ENCODE measurements at places on chromosomes 4 and X.

- no peak for DNase-seq
Observed at GRCh38 chr4:95212692-95213091, 336.1 kb downstream of the UNC5C start.

- DNase-seq = no peak
Observed at GRCh38 chr4:3407171-3407771, 34.5 kb upstream of the HGFAC start.

GRCh38 chrX:39582091-39582490 is 515.7 kb downstream of the BCOR start:
- DNase-seq = no peak

DNA sequence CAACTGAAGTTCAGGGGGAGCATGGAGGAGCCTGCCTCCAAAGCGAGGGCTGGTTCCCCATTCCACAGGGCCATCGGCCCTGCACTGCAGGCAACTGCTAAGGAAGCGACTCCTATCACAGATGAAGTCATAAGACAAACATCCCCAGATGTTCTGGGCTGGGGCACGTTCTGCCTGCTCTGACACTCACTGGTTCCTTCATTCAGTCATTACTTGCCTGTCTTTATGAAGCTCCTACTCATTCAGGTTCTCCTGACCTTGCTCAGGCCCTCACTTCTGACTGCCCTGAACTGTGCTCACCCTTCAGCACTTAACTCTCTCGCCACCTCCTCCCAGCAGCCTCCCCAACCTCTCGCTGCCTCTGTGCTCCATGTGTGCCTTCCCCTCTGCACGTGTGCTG is 2.5 kb upstream of the SLC2A9 start:
- DNase-seq = no peak

GRCh38 chrX:13223868-13224567 is 95.8 kb downstream of the ATXN3L start:
- no peak for DNase-seq

GRCh38 chrX:9683350-9683749 is 82.3 kb downstream of the GPR143 start:
- DNase-seq = no peak

GRCh38 chr4:109218288-109218687 is 84.2 kb downstream of the COL25A1 start:
- no peak for DNase-seq

DNA sequence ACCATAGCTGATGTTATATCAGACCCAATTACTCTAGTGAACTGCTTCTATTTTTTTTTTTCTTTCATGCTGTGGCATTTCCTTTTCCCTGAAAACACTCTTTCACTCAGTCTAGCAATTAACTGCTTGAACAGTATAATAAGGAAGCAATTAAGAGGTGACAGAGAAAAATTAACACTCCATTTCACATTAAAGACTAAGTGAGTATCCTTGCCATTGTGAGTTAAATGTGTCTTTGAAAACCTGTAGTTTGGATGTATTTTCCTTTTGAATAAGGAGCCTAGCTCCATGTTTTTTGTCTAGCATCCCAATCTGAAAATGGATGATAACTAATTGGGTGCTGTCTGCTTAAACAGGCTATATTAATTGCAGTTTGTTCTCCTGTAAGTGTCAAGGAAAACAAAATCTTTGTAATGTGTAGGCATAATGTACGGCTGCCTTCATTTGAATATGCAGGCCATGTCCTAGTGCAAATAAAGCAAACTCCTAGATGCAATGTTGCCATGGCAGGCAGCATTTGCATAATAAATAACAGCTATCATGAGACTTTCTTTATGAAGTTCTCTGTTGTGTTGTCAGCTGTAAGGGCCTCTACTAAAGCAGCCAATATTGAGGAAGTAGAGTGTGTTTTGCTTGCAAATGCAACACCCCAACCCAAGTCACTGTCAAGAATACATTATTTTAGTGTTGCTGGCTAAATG is 416.7 kb downstream of the ZIC3 start:
- no peak for DNase-seq

DNA sequence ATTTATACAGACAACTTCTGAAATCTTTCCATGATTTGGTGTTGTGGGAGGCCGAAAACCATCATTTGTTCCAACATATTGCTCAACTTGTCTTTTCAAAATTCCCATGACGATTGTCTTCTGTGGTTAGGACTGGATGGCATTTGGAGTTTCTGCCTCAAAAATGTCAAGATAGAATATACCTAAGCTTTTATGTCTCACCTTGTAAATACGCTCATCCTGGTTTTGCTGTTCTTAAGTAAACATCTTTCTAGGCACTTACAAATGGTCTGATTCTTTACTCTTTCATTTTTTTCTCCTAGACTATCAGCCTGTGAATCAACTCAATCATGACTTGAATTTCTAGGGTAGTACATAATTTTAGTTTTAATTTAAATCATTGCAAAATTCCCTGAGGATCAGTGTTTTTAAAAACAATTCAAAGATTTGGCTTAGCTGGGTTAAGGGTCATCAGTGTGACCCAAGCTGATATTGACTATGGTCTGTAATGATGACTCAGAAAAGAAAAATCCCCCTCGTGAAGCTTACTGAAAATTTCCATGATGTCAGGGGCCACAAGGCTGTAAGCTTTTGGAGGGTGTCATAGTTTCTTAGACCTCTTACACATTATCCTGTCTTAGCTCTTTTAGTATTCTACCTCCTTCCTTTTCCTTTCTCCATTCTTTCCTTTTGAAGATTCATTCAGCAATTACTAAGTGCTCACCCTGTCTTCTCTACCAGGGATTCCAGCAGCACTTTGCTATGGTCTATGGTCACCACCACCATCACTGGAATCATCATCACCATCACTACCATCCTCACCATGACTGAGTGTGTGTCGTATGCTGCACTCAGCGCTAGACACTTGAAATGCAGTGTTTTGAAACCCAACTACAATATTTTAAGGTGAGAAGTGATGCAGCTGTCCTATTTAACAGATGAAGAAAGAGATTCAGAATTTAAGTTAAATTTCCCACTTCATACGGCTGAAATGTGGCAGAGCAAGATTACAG is 124.4 kb downstream of the CPE start:
- DNase-seq = no peak

DNA sequence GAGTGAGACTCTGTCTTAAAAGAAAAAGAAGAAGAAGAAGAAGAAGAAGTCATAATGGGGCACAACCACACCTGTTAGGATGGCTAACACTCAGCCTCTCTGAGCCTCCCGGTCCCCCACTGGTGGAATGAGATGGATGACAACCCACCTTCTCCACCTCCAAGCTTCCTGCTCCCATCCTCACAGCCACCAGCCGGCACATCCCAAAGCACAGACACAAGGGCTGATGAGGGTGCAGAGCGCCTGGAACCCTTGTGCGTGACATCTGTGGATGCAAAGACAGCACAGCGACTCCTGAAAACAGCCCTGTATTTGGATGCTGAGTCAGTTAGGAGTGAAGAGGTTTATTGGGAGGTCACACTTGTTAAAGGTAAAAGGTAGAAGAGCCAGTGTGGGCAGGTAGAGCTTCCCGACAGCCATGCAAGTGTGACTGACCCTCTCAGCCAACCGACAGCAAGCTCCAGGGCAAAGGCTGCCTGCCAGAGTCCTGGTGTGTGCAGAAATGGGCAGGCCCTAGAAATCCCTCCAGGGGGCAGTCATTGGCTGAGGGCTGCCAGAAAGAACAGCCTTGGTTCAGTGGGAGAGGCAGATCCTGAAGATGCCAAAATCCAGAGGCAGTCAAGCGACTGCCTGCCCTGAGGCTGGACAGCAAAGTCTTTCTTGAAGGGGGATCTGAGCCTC is 26.6 kb upstream of the MAN2B2 start:
- no peak for DNase-seq

DNA sequence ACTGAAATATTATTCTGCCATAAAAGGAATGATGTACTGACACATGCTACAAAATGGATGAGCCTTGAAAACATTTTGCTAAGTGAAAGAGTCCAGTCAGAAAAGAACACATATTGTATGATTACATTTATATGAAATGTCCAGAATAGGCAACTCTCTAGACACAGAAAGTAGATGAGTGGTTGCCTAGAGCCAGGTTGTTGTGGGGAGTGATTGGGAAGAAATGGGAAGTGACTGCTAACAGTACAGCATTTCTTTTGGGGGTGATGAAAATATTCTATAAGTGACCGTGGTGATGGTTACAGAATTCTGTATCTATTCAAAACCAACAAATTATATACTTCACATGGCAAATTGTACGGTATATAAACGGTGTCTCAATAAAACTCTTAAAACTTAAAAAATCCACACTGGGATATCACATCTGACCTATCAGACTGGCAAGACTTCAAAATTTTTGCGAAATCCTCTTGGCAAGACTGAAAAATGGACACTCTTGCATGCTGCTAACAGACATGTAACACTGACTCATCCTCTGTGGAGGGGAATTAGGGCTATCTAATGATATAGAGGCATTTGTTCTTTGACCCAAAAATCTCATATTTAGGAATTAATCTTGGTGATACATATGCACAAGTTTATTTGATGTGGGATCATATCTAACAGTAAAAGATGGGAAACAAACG is 71.8 kb downstream of the FAM13A start:
- no peak for DNase-seq

- DNase-seq = no peak
Observed at GRCh38 chr4:8108261-8108660, 50.4 kb downstream of the ABLIM2 start.

- DNase-seq = no peak
Observed at GRCh38 chr4:2787230-2788100, 5.4 kb upstream of the SH3BP2 start.

DNA sequence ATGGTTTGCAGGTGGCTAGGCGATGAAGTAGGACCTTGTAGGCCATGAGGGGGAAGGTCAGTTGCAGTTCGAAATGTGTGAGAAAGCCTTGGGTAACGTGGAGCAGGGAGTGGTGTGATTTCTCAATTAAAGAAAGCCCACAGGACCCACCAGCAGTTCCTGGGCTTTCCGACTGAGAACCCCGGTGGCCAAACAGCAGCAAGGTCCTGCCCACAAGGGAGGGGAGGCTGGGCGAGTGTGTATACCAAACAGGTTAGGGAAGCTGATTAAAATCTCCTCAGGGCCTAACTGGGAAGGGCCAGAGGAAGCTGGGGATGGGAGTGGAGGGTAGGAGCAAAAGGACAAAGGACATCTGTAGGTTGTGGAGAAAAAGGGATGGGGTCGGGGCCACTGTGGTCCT is 2.4 kb downstream of the ATP6AP1 start:
- no peak for DNase-seq

- no peak for DNase-seq
Observed at GRCh38 chr4:172141025-172141424, 327.8 kb downstream of the GALNTL6 start.

DNA sequence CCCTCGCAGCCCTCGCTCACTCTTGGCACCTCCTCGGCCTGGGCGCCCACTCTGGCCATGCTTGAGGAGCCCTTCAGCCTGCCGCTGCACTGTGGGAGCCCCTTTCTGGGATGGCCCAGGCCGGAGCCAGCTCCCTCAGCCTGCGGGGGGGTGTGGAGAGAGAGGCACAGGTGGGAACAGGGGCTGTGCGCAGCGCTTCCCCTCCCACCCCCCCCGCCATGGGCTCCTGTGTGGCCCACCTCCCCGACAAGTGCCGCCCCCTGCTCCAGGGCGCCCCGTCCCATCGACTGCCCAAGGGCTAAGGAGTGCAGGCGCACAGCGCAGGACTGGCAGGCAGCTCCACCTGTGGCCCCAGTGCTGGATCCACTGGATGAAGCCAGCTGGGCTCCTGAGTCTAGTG is 220.2 kb downstream of the STPG2 start:
- no peak for DNase-seq

GRCh38 chr4:72011906-72012305 is 19.9 kb upstream of the NPFFR2 start:
- DNase-seq = no peak

- DNase-seq = no peak
Observed at GRCh38 chr4:25922812-25923369, 8.9 kb downstream of the SMIM20 start.

GRCh38 chr4:110505440-110505839 is 29.5 kb downstream of the ENPEP start:
- DNase-seq = no peak

GRCh38 chr4:81136161-81136905 is 78.7 kb downstream of the PRKG2 start:
- DNase-seq = no peak

GRCh38 chrX:12892716-12893115 is 13.7 kb upstream of the TLR8 start:
- no peak for DNase-seq

DNA sequence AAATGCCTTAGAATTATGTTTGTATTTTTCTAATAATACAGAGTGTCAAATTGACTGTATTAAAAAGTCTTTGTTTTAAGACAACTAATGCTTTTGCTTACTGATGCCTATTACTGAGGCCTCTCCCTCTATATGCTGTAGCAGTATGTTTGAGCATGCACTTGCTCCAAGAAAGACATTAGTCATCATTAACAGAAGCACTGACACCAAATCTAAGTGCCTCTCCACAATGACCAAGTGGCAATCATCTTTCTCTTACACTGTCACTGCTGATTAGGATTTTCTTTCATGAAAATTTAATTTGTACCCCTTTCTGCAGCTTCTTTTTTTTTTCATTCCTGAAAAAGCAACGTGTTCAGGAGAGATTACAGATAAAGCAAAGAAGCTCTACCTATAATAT is 11.1 kb upstream of the MAB21L2 start:
- DNase-seq = no peak

DNA sequence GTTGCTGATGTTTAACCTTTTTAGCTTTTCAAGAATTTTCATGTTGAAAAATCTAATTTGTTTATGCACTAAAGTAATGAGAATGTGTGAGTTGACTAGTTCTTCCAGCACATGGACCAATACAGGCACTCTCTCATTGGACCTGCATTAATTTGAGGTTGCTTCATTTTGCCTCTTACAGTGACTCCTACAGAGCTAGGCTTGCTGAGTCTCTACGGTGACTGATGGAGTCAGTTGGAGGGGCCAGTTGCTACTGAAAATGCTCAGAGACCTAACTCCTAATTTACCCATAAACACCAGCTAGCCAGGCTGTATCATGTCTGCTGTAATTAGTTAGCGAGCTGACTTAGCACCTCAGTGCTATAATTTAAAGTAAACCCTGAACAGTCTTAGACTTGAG is 10.9 kb downstream of the MTHFD2L start:
- DNase-seq = no peak

Measured in esophagus squamous epithelium (tissue), 5 donors.